Stimulated activated CD8-positive, alpha-beta memory T cell treated with anti-CD3 and anti-CD28 coated beads, Interleukin-7, amount 100 ng/mL, for 48 hours (primary cell): ENCODE measurements at places on chromosomes 1 and 21.

DNA sequence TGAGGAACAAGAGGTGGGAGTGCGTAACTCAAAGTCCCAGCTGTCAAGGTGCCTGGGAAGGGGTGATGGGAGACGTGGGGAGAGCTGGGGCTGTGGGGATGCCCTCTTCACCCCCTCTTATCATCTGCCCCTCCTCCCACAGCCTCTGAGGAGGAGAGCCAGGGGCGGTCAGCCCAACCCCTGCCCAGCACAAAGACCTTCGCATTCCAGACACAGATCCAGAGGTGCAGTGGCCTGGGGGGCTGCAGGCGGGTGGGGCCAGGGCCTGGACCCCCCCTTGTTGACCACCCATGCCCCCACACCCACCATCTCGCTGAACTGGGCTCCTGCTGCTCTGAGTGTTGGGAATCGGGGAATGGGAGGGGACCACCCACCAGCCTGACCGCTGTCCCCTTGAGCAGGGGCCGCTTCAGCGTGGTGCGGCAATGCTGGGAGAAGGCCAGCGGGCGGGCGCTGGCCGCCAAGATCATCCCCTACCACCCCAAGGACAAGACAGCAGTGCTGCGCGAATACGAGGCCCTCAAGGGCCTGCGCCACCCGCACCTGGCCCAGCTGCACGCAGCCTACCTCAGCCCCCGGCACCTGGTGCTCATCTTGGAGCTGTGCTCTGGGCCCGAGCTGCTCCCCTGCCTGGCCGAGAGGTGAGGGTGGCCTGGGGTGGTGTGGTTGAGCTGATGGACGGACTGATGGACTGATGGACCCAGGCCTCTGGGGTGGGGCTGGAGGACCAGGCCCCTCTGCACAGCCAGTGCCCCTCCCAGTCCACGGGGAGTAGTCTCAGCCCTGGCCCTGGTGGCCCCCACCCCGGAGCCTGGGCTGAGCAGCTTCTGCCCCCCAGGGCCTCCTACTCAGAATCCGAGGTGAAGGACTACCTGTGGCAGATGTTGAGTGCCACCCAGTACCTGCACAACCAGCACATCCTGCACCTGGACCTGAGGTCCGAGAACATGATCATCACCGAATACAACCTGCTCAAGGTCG, 29.7 kb downstream of the TRIM11 start:
- DNase-seq, result no peak

GRCh38 chr1:92980732-92981647, 19.7 kb upstream of the DIPK1A start:
- DNase-seq, result no peak

DNA sequence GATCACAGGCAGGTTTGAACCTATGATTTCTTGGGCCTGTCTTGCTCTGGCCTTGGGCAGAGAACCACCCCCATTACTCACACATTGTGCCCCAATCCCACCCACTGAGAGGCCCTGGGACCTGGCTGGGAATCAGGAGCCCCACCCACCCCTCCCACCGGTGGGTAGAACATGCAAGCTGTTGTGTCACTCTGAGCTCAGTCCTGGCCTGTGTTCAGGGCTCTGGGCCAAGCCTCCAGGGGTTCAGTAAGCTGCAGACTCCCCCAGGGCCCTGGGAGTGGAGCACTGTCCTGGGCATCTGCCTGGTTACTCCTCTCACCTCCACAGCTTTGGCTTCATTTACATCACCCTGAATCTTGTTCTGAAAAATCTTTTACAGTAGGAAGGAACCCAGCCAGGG, 270.5 kb downstream of the RRAGC start:
- DNase-seq, result no peak

- DNase-seq, result no peak
Observed at GRCh38 chr1:150808121-150808520, at the start of gene CTSK. Gene CTSK, minus strand, starts transcription at chr1:150808260. Its CDS starts 1,455 bp downstream, at chr1:150806805.

GRCh38 chr1:234241941-234242490, 131.2 kb upstream of the COA6 start:
- no peak for DNase-seq

DNA sequence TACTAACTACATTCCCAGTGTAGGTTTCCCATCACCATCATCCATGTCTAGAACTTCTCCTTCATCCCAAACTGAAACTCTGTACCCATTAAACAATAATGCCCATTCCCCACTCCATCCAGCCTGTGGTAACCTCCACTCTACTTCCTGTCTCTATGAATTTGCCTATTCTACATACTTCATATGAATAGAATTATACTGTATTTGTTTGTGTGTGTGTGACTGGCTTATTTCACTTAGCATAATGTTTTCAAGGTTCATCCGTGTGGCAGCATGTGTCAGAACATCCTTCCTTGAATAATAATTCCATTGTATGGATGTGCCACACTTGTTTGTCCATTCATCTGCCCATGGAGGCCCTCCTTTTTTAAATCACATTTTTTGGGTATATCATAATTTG, 35.7 kb downstream of the ATP2B4 start:
- DNase-seq, result no peak

GRCh38 chr1:226985239-226985838, 45.2 kb downstream of the COQ8A start:
- no peak for DNase-seq
